Dermis microvascular lymphatic vessel endothelial cell (primary cell): ENCODE measurements at places on chromosomes 11 and 22. TPM values are rescaled to one million over a fixed set of nuclear protein-coding genes. Genes with fewer than 3 reads are reported as not detected.

DNA sequence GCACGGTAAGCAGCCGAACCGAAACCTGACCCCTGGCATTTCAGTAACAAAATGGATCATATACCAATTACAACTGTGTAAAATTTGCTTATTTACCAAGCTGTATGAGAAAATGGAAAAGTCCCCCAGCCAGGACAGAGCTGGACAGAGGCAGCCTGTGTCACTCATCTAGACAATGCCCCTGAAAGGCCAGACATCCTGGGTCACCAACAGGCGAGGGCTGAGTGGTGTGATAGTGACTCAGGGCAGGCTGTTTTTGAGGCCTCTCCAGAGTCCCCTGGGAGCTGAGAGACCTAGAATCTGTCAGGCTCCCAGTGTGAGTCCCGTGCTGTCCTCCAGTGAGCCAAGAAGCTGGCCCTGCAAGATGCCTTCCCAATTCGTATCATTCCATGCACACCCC lies 680.4 kb downstream of the TBC1D22A start:
- no peak for DNase-seq

DNA sequence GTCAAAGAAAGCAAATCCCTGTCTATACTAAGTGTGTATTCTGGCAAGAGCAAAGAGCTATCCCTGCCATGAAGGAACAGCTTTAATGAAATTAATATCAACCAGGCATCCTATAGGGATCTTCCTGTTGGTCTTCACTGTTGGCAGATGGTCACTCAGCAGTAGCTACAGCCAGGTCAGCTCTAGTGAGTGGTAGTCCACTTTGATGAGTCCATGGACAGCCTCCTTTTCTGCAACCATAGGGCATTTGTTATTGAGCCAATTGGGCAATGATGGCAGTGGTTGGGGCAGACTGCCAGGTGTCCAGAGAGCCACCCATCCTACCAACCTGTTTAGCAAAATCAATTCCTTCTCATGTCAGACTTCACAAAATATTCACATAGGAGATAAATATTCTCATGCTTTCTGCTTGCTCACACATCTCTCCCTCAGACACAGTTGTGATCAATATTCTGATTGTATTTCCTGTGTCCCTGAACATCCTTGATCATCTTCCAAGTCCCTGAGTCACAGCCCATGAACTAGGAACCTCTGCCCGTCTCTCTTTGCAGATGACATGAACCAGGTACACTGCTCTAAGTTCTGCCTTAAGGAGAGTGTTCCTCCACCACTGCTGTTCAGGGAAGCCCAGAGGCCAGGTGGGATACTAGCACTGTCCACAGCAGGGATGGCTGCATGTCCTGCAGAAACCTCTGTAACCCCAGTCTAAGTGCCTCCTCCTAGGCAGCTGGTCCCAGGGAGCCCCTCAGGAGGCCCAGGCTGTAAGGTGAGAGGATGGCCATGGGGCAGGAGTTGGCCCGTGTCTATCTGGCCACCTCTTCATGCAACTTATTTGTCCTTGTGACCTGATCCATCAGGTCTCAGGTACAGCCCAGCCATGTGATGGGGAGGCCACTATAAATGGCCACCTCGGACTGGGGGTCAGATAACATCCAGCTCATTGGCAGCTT lies 74.2 kb upstream of the IGLL5 start:
- no peak for DNase-seq

DNA sequence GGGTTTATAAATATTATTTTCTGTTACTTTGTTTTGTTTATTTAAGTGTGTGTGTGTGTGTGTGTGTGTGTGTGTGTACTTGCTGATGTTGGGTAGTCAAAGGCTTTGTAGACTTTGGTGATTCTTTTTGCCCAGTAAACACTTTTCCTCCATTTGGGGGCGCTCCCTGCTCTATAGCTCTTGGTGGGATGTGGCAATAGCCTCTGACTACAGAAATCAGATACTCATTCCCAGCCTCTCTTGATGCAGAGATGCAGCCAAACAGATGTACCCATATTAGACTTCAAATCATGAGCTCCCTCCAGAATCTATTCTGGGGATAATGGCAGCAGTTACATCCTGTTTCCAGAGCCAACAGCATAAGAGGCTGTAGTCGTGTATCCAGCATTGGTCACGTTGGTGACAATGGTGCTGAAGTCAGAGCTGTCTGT lies 33.4 kb upstream of the APOL5 start:
- peak; percentile 42 for DNase-seq

DNA sequence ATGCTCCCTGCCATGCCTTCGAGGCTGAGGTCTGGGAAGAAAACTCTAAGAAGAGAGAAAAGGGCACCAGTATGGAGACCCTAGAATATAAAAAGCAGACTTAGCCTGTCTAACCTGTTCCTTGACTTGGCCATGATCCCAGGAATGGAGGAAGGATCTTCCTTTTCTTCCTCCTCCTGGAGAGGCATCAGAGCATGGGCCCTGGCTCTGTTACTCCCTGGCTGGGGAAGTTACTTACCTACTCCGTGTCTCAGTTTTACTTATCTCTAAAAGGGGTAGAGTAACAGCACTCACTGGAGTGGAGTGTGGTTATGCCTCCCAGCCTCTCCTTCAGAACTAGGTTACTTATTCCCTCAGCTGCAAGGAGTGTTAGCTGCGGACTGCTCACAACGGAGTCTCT lies 55.2 kb upstream of the PHF21A start:
- no peak for DNase-seq

DNA sequence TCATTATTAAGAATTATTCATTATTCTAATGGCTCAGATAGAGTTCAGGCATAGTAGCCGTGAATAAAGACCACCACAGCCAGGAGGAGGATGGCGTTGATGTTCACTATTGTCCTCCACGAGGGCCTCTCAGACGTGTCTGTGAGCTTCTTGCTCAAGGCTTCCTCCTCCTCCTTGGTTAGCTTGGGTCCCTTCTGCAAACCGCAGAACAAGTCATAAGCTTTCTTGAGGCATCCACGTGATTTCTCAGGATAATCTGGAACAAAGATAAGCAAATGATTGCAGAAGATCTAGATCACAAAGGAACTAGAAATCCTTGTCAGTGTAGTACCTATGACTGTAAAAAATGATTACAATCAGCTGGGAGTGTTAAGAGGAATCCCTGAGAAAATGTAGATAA lies 13.6 kb upstream of the RFPL2 start:
- DNase-seq, result no peak

DNA sequence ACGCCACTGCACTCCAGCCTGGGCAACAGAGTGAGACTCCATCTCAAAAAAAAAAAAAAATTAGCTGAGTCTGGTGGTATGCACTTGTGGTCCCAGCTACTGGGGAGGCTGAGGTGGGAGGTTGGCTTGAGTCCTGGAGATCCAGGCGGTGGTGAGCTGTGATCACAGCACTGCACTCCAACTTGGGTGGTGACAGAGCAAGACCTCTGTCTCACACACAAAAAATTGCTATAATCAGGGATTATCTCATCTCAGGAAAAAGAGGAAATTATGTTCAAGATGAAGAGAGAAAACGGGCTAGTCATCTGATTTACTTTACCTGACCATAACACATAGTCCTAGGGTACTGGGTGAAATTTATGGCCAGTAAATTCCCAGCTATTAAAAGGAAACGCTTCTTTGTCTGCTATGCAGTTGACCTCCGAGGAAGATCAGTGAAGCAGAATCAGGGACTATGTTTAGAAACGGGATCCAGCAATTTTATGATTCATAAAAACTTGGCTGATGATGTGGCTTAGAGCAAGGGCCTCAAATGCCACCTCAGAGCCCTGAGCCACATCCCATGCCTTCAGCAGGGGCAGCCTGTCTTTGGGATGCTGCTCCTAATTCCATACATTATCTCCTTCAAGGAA lies 386.2 kb downstream of the NTM start:
- peak; percentile 45 for DNase-seq

Gene IRF7
- 6.7 and 16.2 TPM in 2 replicates for total RNA-seq

GRCh38 chr11:65536412-65537295 lies 11.8 kb downstream of the SCYL1 start:
- DNase-seq, result no peak

Gene RTN3
- total RNA-seq, result 34.1 and 47.5 TPM in 2 replicates

- no peak for DNase-seq
Measured at GRCh38 chr22:45574069-45574703, 71.5 kb downstream of the FBLN1 start.

Gene HEPACAM
- under 0.01 TPM in 2 replicates for total RNA-seq

Gene DENND5A
- 130 and 149 TPM in 2 replicates for total RNA-seq

Gene C22orf15
- total RNA-seq, result 0.38 and 0.64 TPM in 2 replicates

- peak; percentile 45 for DNase-seq
Measured at GRCh38 chr11:12797996-12798395, 123.8 kb downstream of the TEAD1 start.

DNA sequence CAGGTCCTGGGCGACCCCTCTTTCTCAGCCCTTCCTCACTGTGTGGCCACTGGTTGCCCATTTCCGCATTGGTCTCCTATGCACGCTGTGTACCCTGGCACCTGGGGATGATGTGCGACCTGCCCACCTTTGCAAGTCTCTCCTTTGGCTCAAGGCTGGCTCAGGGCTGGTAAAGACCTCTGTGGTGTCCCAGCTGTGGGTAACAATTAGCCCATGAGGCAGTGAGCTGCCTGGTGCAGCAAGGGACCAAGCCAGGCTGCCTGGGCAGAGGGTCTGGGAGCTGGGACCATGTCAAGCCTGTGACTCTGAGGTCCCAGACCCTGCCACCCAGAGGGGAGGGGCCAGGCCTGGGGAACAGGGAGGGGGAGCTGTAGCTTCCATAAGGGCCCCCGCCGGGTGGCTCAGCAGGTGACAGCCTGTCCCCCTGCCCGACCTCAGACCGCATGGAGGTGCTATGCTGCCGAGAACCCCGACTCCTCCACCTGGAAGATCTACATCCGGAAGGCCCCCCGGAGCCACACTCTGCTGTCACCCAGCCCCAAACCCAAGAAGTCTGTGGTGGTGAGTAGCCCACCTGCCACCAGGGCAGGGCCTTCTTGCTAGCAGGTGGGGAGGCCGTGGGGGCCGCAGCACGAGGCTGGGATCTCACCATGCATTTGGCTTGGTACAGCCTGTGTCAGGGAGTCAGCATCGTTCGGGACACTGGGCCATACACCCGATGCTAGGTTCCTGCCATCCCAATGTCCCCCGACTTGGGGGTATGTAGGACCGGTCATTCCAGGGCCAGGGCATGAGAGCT lies 112.5 kb downstream of the KCNQ1OT1 start:
- DNase-seq, result no peak

DNA sequence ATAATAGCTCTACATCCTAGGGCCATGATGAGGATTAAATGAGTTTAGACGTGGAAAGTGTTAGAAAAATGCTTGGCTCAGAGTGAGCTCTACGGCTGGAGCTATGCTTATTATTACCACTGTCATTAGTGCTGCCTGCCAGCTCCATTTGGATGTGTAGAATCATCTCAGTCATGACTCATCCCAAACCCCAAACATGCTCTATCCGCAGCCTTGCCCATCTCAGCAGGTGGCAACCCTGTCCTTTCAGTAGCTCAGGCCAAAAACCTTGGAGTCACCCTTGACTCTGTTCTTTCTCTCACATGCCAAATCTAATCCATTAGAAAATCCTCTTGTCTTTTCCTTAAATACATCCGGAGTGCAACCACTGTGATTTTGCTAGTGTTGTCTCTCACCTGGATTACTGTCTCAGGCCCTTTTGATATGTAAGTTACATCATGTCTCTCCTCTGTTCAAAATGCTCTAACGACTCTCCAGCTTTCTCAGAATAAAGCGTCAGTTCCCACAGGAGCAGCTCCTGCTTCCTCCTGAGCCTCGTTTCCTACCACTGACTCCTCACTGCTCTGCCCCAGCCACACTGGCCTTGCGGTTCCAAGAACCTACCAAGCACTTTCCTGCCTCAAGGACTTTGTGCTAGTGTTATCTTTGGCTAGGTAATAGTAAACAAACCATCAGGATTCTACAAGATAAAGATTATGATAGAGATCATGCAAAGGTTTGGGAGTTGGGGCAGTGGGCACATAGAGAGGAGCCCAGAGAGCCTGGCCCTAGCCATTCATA lies 10.5 kb upstream of the CHRM1 start:
- DNase-seq, result no peak
